Fibroblast of the aortic adventitia (primary cell): ENCODE measurements at places on chromosomes 7 and 10. TPM values are rescaled to one million over a fixed set of nuclear protein-coding genes. Genes with fewer than 3 reads are reported as not detected.

GRCh38 chr7:78359836-78360235 lies 561.3 kb downstream of the PHTF2 start:
- DNase-seq = no peak

DNA sequence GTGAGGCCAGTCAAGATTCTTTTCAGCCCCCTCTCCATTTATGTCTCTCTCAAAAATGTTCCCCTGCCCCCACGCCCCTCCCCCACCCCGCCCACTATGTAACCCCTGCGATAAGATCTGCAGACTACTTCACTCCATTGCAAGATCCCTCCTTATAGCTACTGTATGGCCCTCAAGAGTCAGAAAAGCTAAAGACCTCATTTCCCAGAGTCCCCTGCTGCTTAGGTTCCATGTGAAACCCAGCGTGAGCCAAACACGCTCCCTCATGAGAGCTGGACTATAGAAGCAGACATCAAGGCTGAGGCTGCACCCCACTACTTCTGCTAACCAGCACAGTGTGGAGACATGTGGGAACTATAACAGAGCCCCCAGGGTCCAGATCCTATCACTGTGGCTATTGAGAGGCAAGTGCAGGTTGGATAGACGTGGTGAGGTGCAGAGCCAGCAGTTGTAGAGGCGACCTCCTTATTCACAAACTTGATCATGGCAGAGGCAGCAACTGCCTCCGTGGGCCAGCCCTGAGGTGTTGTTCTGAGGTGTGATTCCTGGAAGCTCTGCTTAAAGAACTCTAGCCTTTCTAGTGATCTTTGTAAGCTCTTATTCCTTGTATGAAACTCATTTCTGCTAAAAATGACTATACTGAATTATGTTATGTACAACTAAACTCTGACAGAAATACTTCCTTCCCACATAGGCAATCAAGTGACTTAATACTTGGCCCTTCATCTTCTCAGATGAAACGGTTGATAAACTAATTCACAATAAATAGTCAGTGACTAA lies 117.0 kb upstream of the ARID5B start:
- no peak for DNase-seq

Gene RGR
- not detected in 2 replicates for total RNA-seq

GRCh38 chr10:101965075-101965765 lies 90.8 kb downstream of the ARMH3 start:
- no peak for DNase-seq

GRCh38 chr10:92413519-92413918 lies 122.6 kb downstream of the MARCHF5 start:
- DNase-seq = no peak

Gene FFAR4
- not detected in 2 replicates for total RNA-seq

GRCh38 chr7:74617180-74617744 lies 40.3 kb upstream of the GTF2I start:
- DNase-seq = no peak

Gene PAX4
- not detected in 2 replicates for total RNA-seq

Gene LRMDA
- total RNA-seq = 3.6 and 6.3 TPM in 2 replicates

DNA sequence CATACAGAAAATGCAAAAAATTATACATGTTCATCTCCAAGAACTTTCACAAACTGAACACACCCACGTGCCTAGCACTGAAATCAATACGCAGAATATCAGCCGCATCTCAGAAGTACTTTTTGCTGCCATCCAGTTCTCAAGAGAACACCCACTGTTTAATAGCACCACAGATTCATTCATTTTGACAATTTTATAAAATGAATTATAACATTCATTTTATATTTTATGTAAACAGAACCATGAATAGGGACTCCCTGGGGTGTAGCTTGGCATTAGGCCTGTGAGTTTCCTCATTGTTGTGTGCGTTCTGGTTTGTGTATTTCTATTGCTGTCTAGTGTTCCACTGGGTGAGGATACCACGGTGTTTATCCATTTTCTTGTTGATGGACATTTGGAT lies 77.3 kb upstream of the PIP4K2A start:
- DNase-seq = no peak

DNA sequence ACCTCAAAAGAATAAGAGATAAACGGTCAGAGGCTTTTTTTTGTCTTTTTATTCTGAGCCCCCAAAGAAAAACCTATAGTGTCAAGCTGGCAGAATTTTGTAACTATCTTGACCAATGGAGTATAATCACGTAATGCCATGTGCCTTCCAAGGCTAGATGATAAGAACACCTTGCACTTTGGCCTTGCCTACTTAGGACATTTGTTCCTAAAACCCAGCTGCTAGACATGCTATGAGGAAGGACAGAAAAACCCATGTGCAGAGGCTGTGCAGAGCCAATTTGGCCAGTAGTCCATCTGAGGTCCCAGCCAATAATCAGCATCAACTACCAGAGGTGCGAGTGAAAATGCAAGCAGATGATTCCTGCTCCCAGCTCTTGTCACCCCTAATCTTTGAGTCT lies 69.9 kb downstream of the EPDR1 start:
- DNase-seq = no peak

- no peak for DNase-seq
Observed at GRCh38 chr7:81460250-81461045, 309.4 kb downstream of the HGF start.

Gene ARHGAP21
- total RNA-seq = 113 and 252 TPM in 2 replicates

Gene ZNF487
- 6.1 and 36.5 TPM in 2 replicates for total RNA-seq

DNA sequence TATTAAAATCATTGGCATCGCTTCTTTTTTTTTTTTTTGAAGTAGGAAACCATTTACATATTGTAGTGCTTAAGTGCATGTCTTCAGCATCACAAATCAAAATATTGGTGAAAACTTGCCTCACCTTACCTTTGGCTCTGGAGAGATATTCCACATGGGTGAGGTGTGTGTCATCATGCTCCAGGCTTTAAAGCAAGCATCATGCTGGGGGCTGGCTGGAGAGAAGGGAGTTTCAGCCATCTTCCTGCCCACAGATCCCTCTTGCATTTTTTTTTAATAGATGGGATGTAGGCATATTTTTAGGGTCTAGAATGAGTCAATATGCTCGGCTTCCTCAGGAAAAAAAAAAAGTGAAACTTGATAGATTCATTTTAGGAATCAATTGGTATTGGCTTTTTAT lies 2.3 kb upstream of the INSYN2A start:
- no peak for DNase-seq

DNA sequence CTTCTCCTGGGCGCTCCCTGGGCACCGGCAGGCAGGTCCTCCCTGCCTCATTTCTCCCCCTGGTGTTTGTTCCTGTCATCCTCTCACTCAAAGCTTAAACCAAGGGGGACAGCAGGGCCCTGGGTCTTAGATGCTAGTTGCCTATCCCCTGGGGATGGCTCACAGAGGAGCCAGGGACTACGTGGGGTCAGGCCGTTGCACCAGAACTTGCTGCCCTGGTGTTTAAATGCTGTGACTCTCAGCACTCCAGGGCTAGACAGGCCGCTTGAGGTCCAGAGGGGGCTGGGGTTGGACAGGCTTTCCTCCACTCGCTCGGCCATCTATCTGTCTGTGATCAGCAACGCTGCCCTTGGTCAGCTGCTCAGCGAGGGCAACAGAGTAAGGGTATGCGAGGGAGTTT lies 340.3 kb downstream of the CXCL12 start:
- DNase-seq = no peak

DNA sequence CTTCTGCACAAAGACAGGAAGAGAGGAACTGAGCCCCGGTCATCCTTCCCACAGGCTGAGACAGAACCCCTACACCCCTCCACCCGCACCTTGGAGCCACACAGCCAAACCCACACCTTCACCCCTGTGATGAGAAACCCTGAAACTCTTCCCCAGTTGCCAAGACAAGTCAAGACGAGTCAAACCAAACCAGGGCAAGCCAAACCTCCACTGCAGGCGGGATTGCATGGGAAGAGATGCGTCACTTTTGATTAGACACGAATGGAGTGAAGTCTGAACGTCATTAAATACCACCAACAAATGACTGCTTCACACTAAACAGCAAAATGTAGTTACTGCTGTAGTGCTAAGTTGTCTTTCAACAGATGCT lies 73.8 kb downstream of the PRPF18 start:
- peak; percentile 25 for DNase-seq

GRCh38 chr10:82880776-82881290 lies 1005.8 kb downstream of the NRG3 start:
- no peak for DNase-seq

DNA sequence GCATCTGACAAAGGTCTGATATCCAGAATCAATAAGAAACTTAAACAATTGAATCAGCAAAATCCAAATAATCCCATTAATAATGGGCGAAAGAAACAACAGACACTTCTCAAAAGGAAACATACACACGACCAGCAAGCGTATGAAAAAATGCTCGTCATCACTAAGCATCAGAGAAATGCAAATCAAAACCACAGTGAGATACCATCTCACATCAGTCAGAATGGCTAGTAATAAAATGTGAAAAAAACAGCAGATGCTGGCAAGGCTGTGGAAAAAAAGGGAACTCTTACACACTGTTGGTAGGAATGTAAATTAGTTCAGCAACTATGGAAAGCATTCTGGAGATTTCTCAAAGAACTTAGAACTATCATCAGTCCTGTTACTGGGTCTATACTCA lies 496.7 kb downstream of the SH2D4B start:
- DNase-seq = no peak

DNA sequence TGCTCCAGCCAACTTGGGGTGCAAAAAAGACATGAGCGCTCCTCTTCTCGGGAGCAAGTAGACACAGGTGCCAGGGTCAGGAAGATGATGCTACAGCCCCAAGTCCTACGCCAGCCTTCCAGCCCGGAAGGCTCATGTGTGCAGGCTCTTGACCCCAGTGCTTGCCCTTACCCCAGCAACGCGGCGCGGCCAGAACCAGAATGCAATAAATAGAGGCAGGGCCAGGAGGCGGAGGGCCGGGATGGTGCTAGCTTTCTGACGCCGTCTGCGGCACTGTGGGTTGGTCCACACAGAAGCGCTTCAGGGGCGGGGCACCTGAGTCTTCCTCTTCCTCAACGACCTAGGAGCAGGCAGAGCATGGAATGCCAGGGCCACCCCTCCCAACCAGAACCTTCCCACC lies 15.0 kb upstream of the BAZ1B start:
- no peak for DNase-seq

Gene NME8
- not detected in 2 replicates for total RNA-seq

- no peak for DNase-seq
Observed at GRCh38 chr7:144579687-144580086, 176.2 kb upstream of the NOBOX start.

DNA sequence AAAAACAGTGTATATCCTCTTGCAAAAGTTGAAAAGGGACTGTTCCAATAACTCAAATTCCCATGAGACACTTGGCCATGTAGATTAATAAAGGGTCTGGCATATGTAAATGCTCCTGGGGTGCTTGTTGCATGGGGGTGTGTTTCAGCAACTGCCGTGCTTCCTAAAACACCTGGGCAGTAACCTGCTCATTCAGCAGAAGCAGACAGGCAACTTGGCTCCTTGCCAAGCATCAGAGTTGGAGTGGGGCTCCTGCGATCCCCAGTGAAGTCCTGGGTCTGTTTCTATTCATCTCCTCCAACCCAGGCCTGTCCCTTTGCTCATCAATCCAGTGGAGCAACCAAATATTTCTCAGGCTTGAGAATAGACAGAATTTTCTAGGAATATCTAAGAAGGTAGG lies 42.2 kb upstream of the ADAM12 start:
- no peak for DNase-seq
